Right atrium auricular region (tissue), 2 donors: ENCODE measurements at places on chromosomes 16 and 17. TPM values are rescaled to one million over a fixed set of nuclear protein-coding genes. Genes with fewer than 3 reads are reported as not detected.

LRRC36 gene
- 0.43 TPM for total RNA-seq

SERPINF2 gene
- 1.5 TPM for total RNA-seq

KDM6B gene
- total RNA-seq, result 11.0 TPM

SLFN14 gene
- total RNA-seq, result not detected

RGS11 gene
- 8.3 TPM for total RNA-seq

CYGB gene
- 23.0 TPM for total RNA-seq

CCL8 gene
- total RNA-seq, result not detected

NHLRC4 gene
- 0.74 TPM for total RNA-seq

CD7 gene
- total RNA-seq, result not detected

DNAAF8 gene
- total RNA-seq, result 0.39 TPM

DOC2B gene
- 2.4 TPM for total RNA-seq

ATAD5 gene
- total RNA-seq, result 0.70 TPM

P4HB gene
- total RNA-seq, result 321 TPM

ATP2A1 gene
- 0.26 TPM for total RNA-seq

CTF1 gene
- 7.6 TPM for total RNA-seq

KRTAP3-1 gene
- not detected for total RNA-seq

HS3ST4 gene
- total RNA-seq, result not detected

ZCCHC14 gene
- total RNA-seq, result 10.6 TPM

ABCC11 gene
- total RNA-seq, result not detected

PTX4 gene
- total RNA-seq, result not detected

ZSCAN10 gene
- not detected for total RNA-seq

CAVIN1 gene
- total RNA-seq, result 202 TPM

PLEKHH3 gene
- 26.5 TPM for total RNA-seq

EFNB3 gene
- total RNA-seq, result 5.9 TPM

HYDIN gene
- 3.8 TPM for total RNA-seq
